ENCODE measurements at places on chromosomes 12 and 14.

DNA sequence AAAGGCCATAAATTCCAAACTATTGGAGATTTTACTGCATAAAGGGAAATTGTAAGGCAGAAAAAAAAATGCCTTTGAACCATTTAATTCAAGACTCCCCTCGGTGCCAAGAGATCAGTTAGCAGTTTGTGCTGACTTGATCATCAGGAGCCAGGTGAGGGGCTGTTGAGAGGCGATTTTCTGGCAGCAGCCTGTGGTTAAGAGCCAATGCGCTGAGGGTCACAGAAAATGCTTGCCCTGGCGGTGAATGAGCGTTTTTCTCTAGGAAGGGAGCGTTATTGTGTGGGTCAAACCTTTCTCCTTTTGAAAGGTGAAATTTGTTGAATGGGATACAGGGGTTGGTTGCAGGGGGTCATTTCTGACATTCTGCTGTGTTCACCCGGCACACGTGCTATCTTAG is 4.7 kb downstream of the SRRM4 start:
- DNase-seq, result no peak

DNA sequence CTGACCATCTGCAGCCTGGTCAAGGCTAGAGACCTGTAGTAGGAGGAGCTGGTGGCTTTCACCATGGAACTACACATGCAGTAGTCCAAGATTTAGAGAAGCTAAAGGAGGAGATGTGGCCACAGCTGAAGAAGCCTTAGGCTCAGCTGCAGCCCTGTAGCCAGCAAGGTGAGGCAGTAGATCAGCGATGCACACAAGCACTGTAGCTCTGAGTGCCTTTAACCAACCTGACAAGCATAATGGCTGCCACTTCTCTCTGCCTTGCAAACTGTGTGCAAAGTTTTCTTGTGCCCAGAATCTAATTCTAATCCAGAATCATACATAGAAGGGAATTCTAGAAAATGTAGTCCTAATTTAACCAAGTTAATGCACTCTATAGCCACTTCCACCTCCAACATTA is 159.0 kb upstream of the ARID2 start:
- DNase-seq, result no peak

DNA sequence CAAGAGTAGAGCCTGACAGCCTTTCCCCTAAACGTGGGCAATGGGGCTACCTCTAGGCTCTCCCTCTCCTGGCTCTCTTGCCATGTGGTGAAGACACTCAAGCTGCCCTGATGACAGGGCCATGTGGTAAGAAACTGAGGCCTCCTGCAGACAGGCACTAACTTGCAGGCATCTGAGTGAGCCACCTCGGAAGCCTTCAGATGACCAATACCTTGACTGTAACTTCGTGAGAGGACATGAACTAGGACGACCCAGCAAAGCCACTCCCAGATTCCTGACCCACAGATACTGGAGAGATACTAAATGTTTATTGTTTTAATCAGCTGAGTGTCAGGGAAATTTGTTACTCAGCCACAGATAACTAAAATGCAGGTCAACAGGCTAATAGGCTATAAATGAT is 96.4 kb downstream of the EFCAB11 start:
- no peak for DNase-seq

GRCh38 chr12:54984658-54985376 is at the start of gene TESPA1:
TESPA1 (minus strand) TSS chr12:54984762; CDS start chr12:54974562, 10,200 bp downstream.
- DNase-seq, result peak; percentile 43

- DNase-seq, result no peak
Observed at GRCh38 chr12:11780521-11781101, 131.1 kb downstream of the ETV6 start.

DNA sequence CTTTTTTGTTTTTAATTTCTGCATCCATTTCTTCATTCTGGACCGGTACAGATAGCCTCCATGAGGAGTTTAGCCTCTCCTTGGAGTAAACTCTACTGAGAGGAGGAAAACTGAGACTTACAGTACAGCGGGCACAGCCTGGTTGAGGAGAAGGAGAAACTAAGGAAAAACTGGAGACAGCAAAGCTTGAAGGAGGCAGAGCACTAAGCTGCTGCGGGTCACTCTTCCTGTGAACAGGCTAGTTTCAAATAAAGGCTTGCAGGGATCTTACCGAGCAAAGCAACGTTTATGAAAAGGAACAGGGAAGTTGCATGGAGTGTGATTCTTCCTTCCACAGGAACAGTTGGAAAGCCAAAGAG is 348 bp upstream of the SSTR1 start:
- no peak for DNase-seq

GRCh38 chr12:86787419-86787818 is 531.2 kb upstream of the MGAT4C start:
- DNase-seq, result no peak

DNA sequence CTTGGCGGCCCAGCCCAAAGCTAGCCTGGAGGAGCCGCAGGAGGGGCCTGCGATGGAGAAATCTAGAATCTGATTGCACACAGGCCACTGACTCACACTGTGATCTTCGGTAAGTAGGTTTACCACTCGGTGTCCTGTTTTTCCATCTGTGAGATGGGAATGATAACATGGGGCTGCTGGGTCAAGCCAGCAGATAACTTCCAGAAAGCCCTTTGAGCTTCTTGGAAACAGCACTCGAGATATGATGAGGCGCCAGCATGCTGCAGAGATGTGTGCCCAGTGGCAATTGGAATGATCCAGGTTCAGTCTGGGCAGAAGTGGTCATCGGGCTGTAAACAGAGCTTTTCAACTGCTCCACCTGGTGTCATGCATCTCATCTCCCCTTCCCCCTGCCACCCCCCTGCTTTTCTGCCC is 771.3 kb upstream of the TBX3 start:
- no peak for DNase-seq

DNA sequence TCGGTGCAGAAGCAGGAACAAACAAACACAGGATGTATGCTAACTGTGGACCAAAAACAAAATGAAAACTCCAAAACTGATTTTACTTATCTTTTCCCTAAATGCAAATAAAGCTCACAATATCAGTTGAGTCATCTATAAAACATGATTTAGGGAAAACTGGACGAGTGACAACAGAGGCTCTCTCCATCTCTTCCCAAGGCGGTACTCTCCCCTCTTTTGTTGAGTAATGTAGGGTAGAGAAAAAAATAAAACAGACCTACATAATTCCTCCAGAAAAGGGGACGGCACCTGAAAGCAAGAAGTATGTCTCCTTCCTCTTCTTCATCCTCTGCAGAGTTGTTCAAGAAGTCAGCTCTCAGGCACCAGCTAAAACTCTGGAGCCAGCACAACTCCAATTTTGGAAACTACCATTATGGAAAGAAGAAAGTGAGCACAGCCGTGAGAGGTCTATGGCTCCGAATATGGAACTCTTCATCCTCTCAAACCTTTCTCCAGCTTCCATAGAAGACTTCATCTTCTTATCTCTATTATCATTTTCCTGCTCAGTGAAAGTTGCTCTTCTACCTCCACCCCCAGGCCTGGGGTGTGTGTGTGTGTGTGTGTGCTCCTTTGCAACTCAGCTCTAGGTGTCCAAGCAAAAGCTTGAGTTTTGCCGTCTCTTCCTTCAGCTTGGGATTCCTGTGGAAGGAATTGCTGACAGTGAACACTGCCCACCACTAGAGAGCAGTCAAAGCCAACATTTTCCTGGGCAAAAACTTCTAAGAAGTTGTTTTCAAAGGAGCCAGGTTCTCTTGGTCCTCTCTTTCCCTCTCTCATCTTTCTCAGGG is 155.4 kb downstream of the DIO2 start:
- no peak for DNase-seq

DNA sequence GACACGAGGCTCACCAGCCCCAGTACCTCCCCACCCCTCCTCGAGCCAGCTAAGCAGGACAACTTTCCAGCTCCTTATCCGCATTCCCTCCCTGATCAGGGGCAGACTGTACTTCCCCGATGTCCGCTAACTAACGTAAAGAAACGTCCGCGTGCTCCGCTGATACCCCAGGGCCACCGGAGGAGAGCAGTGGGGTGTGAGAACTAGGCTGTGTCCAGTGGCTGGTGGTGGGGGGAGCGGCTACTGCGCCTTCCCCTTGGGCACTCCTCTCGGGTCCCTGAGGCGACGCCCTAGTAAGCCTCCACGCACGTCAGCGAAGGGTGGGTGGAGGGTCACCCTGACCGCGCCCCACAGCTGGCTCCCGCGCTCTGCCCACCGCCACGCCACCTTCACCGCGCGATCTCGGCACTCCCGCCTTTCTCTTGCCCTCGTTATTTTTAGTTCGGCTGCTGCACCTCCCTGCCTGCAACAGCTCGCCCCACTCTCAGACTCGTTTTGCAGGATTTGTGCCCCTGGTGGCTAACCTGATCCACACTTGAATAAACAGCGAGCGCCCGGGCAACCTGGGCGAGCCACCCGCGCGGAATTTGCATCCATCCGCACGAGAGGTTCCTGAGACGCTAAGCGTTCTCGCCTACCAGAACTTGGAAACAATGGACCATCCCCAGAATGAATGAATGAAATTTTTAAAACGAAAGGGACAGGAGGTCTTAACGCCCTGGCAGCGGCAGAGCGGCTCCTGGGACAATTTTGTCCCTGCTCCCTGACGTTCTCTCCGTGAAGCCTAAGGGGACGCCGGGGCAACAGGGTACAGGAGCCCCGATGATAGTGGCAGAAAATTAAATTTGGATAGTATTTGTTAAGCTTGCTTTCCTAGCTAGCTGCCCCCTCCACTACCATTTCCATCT is 6.9 kb upstream of the BMP4 start:
- no peak for DNase-seq

DNA sequence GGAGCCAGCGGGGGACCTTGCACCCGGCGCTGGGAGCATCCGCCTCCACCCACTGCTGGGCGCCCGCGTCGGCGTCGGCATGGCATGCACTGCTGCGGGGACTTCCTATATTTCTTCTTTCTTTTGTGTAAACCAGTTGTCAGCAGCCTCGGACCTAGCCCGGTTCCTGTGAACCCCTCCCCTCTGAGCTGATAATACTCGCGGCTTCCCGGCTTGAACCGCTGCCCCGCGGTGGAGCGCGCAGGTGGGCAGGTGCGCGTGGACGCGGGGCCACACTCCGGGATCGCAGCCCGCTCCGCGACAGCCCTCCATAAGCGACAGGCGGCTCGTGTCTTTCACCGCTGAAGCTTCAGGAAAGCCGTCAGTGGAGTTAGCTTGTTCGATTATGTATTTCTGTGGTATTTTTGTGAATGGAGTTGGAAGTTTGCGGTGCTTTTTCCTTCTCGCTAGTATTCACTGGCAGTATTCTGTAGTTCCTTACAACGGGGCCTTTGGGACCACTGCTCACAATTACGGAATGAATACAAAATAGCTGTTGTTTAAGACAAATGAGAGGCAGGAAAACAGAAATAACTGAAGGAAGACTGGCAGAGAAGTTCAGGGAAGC is 870 bp downstream of the BMAL2 start:
- DNase-seq, result no peak

GRCh38 chr12:124703856-124704255 is 136.4 kb upstream of the NCOR2 start:
- DNase-seq, result no peak

- DNase-seq, result no peak
Observed at GRCh38 chr12:50740307-50740706, 23.6 kb upstream of the ATF1 start.

- peak; percentile 16 for DNase-seq
Observed at GRCh38 chr12:106753526-106753925, 21.0 kb upstream of the RIC8B start.

- no peak for DNase-seq
Observed at GRCh38 chr14:37746140-37746832, 150.9 kb downstream of the TTC6 start.

- no peak for DNase-seq
Observed at GRCh38 chr12:27622436-27623195, 73.6 kb upstream of the REP15 start.

DNA sequence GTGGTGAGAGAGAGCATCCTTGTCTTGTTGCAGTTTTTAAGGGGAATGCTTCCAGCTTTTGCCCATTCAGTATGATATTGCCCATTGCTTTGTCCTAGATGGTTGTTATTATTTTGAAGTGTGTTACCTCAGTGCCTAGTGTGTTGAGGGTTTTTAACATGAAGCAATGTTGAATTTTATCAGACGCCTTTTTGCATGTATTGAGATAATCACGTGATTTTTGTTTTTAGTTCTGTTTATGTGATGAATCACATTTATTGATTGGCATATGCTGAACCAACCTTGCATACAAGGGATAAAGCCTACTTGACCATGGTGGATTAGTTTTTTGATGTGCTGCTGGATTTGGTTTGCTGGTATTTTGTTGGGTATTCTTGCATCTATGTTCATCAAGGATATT is 302.3 kb upstream of the G2E3 start:
- DNase-seq, result no peak

DNA sequence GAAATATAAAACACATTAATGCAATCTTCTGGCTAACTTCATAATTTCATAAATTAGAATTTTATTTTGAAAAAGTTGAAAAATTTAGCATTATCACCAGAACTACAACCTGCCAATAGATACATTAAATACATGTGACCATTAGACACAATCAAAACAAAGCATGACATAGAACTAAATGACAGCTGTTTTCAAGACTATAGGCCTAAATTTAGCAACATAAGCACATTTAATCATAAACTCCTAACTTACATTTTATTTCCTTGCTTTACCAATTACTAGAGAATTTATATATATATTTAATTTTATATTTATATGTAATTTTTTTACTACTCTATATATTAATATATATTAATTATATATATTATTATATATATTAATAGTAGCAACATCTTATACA is 165.4 kb downstream of the CEP128 start:
- DNase-seq, result no peak

DNA sequence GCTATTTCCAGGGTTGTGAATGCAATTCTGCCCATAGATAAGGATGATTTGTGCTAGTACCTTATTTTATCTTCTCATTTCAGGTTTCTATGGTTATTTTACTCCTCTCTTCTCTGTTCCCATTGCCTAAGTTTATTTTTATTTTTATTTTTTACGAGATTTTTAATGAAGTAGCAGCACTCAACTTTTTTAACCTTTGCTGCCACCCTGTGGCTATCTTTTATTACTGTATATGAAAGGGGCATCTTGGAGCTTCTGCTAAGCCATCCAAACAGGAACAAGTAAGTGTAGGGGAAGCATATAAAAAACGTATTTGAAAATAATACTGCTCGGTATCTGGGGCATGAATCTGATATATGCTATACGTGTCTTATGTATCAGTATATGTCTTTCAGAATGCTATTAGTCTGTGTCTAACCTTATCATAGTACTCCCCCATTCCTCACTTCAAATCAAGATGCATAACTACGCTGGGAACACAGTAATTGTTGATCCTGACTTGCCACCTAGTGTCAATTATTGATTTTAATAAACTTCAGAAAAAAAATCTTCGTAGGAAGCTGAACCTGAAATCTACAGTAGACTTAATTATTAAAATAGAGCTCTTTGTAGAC is 60.3 kb downstream of the KLRG1 start:
- DNase-seq, result no peak

- DNase-seq, result no peak
Observed at GRCh38 chr12:27500546-27500945, 23.5 kb upstream of the PPFIBP1 start.

GRCh38 chr14:89036371-89036770 is 211.9 kb downstream of the TTC8 start:
- no peak for DNase-seq

- DNase-seq, result no peak
Observed at GRCh38 chr12:47312147-47312546, 232.4 kb upstream of the AMIGO2 start.

Data from stimulated activated CD8-positive, alpha-beta memory T cell treated with anti-CD3 and anti-CD28 coated beads, Interleukin-15, amount 100 ng/mL, for 24 hours (primary cell).